ENCODE measurements at places on chromosomes 1 and 21. TPM values are rescaled to one million over a fixed set of nuclear protein-coding genes. Genes with fewer than 3 reads are reported as not detected.

Gene HIVEP3
- 6.5 TPM for total RNA-seq

Gene LMOD1
- 8.0 TPM for total RNA-seq

Gene CFHR5
- total RNA-seq: not detected

Gene NBPF11
- total RNA-seq: 3.2 TPM

Gene BTF3L4
- 30.8 TPM for total RNA-seq

Gene SPRR3
- not detected for total RNA-seq

Gene ILDR2
- total RNA-seq: 1.6 TPM

Gene TMEM234
- 7.4 TPM for total RNA-seq

- DNase-seq: no peak
Measured at GRCh38 chr1:210398466-210398865, 69.8 kb downstream of the HHAT start.

DNA sequence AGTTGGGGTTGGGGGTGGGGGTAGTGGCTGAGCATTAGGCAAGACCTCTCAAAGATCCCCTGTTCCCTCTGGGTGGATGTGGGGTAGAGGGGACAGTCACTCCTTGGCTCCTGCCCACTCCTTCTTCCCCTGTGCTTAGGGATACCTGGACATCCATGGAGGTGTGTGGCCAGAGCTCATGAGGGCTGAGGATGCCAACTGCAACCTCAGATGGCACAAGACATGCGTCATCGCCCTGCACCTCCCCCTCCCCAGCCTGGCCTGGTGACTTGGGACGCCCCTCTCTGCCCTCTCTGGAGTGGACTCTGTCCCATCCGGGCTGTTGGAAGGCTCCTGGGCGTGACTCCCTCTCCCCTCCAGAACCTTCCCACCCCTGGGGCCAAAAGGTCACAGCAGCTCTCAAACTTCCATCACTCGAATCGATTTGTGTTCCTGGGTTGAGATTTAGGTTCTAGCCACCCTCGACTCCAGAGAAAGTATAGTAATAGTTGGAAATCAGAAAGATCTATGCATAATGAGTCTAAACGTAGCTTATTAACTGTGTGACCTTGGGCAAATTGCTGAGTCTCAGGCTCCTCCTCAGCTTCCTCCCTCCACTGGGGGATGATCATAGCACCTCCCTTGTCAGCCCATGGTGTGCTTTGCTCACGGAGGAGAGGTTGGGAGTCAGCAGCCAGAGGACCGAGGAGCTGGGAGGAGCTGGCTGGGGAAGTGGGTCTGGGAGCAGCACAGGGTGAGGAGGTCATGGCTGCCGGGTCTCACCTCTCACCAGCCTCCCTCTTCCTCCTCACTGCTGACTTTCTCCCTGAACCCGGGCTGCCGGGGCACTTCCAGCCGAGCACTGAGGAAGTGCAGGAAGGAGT is 2.2 kb upstream of the PTPN7 start:
- DNase-seq: no peak

- no peak for DNase-seq
Measured at GRCh38 chr21:27320868-27321267, 354.0 kb upstream of the ADAMTS5 start.

GRCh38 chr1:39047374-39048229 is 21.5 kb downstream of the NDUFS5 start:
- DNase-seq: no peak

- DNase-seq: no peak
Measured at GRCh38 chr1:72412286-72412685, 129.9 kb upstream of the NEGR1 start.

- DNase-seq: peak; percentile 93
Measured at GRCh38 chr1:2233997-2234761, 6.1 kb downstream of the SKI start.

DNA sequence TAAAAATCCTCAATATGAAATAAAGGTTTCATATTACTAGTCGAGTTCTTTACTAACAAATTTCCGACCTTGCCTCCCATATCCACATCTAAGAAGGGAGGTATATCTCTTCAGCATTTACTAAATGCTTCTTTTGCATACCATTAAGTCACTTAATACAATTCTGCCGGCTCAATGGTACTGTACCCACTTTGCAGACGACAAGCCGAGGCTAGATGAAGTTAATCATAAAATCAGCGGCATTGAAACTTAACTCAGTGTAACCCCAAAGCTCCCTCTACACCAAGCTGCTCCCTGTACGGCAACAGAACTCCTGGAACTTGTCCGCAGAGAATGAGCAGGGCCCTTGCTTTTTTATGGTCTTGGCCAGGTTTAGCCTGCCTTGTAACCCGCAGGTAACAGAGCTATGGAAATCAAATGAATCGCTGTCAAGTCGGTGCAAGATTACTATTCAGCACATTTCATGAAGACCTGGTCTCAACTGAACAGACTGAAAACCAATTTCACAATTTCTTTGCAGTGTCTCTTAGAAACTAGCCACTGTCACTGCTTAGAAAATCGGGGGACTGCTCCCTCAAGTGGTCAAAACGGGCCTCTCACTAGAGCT is 738 bp downstream of the INTS7 start:
- no peak for DNase-seq

DNA sequence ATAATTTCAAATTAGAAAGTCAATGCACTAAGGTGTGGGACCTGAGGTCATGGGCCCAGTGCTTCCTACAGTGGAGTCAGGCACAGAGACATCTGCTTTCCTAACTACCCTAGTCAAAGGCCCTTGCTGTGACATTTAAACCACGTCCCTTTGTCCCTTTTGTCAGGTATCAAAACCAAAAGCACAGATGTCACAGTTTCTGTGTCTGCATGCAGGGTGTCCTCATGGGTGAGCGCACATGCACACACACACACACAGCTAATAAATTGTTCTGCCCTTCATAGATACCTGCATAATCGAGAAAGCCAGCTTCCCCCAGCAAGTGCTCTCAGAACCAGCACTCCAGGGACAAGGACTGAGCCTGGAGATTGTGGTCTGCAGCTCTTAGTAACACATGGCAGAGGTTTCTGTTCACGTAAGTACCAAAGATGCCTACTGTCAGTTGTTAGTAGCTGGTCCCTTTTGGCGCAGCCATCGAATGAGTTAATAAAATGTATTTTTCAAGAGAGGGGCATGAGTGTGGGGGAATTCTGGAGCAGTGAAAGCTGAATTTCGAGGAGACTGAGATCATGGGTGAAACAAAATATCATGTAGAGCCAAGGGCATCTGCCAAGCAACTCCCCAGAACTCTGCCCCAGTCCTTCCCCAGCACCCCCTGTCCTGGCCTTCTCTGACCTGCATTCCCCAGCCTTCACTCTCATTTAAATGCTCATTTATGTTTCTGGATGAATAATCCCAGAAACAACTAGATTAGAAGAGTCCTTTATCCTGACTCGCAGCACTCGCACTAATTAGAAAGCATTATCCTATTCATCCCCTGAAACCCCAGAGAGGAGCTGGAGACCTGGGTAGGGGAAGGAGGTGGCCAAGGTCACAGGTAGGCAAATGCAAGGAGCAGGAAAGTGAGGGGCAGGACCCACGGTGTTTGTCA is 25.5 kb downstream of the TNR start:
- DNase-seq: no peak

GRCh38 chr21:39788383-39788782 is 43.4 kb downstream of the IGSF5 start:
- DNase-seq: peak; percentile 85

- DNase-seq: no peak
Measured at GRCh38 chr1:224499204-224499603, 64.6 kb upstream of the WDR26 start.

GRCh38 chr1:6171548-6172124 is 8.5 kb downstream of the CHD5 start:
- DNase-seq: no peak

- no peak for DNase-seq
Measured at GRCh38 chr1:208202333-208202995, 41.7 kb downstream of the PLXNA2 start.

- DNase-seq: no peak
Measured at GRCh38 chr1:21290546-21290944, 282 bp upstream of the ECE1 start.

DNA sequence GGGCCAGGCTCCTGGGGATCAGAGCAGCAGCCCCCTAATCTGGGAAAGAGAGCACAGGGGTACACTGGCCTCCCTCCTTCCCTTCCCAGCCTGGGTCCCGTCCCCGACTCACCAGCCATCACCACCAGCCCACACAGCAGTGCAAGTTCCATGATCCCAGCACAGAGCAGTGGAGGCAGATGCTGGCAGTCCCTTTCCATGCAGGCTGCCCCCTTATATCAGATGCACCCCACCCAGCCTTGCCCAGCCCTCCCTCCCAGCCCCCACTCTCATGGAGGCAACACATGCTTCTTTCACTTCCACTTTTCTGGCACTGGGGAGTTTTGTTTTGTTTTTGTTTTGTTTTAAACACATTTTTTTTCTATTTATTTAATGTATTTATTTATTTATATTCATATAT is at the start of gene PLA2G2D:
PLA2G2D (minus strand) TSS at position 190 of the 400 bp plus-strand sequence; CDS start at position 152, 38 bp downstream.
- no peak for DNase-seq

GRCh38 chr1:203181586-203182386 is 4.7 kb downstream of the CHI3L1 start:
- DNase-seq: no peak

- DNase-seq: no peak
Measured at GRCh38 chr1:15172405-15173259, 19.1 kb downstream of the TMEM51 start.

GRCh38 chr1:230867101-230867902 is 1.0 kb downstream of the C1orf198 start:
- DNase-seq: no peak

GRCh38 chr1:215018555-215018954 is 64.0 kb upstream of the KCNK2 start:
- no peak for DNase-seq

GRCh38 chr1:188822248-188822647 is 1655.4 kb downstream of the BRINP3 start:
- DNase-seq: no peak

- no peak for DNase-seq
Measured at GRCh38 chr1:14404862-14405301, 193.6 kb upstream of the KAZN start.

- no peak for DNase-seq
Measured at GRCh38 chr1:211332830-211333229, 6.2 kb downstream of the TRAF5 start.

DNA sequence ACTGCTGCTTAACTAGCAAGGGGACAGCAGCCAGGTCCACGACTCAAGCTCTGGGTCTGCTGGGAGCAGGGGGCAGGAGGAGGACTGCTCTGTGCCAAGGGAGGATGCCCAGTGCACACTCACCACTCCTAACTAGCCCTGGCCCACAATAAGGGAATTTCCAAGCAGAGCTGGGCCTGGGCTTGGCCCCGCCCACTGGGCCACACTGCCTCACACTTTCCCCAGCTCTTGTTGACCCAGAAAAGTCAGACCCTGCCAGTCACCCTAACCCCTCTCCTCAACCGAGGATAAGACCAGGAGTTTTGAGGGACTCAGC is 18.7 kb downstream of the SLC9A1 start:
- DNase-seq: no peak

GRCh38 chr1:156797212-156797871 is 19.3 kb downstream of the SH2D2A start:
- DNase-seq: no peak

- no peak for DNase-seq
Measured at GRCh38 chr1:167441222-167441621, 77.1 kb downstream of the CD247 start.

DNA sequence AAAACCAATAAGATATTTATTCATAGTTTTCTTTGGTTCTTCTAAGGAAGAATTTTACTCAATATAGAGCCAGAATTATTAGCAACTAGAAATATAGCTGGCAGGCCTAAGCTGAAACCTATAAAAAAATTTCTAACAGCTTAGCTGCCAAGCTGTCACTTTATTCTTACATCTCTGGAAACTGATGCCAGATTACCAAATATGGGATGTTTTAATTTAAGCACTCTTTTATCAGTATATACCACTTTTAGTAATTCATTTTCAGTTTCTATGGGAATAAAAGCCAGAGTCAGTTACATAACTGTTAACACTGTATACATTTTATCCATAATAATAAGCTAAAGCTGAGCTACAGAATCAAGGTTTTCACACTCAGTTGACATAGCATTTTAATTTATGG is 68.7 kb upstream of the MPC2 start:
- no peak for DNase-seq

DNA sequence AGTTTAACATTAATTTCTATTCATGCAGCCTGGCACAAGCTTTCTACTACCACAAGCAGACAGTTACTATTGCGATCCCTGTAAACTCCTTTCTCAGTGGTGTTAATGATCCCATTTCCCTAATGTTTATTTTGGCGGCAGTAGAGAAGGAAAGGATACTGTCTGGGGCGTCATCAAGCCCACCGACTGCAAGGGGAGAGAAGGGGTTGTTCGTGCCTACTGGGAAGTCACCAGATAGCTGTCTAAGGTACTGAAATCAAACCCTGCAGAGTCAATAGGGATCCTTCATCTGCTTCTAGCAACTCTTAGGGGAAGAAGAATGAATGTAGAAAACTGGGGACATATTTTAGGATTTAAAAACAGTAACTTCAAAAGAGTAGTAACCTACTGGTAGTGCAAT is 95.2 kb upstream of the ADAR start:
- DNase-seq: no peak
